ENCODE measurements at places on chromosomes 11 and 22. TPM values are rescaled to one million over a fixed set of nuclear protein-coding genes. Genes with fewer than 3 reads are reported as not detected.

GRCh38 chr11:706957-707816 is 1.2 kb downstream of the EPS8L2 start:
- no peak for DNase-seq

- no peak for DNase-seq
Measured at GRCh38 chr22:26648528-26649388, 8.6 kb upstream of the MIAT start.

DNA sequence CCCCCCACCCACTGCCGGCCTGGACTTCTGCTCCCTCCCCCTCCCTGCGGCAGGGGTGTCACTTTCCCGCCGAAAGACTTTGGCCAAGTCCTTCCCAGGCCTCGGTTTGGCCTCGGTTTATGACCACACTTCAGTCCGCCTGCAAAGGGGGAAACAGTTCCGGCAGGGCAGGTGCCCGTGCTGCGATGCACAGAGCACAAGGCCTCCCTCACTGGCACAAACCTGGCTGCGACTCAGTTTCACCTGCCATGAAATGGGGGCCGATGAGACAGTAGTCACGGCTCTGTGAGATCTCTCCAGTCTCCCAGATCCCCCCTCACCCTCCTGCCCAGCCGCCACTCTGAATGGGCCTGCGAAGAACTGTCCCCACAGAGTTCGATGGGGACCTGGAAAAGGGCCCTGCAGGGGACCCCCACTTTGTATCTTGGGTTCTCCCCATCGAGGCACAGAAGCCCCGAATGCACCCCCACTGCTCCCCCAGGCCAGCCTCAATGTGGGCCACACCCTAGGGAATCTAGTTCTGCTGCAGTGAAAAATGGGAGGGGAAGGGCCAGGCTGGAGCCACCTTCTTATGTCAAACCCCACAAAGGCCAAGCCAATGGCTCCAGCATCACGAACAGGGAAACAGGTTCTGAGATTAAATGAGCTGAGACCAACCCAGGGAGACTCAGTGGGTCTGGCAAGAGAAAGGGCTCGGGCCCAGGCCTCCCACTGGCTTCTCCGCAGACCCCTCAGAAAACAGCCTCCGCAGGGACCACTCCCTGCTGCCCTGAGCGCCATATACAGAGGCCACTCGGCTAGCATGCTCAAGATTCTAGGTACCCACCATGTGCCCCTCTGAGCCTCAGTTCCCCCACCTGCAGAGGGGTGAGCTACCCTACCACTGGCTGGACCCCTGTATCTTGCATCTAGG is 29.0 kb downstream of the ARVCF start:
- DNase-seq, result no peak

- peak; percentile 45 for DNase-seq
Measured at GRCh38 chr11:128359515-128359914, 227.8 kb downstream of the ETS1 start.

Gene ASPHD2
- 1.3 TPM for total RNA-seq

Gene DERL3
- 0.18 TPM for total RNA-seq

Gene RTN3
- total RNA-seq, result 31.2 TPM

GRCh38 chr11:3203221-3204043 is 15.2 kb downstream of the MRGPRG start:
- DNase-seq, result no peak

DNA sequence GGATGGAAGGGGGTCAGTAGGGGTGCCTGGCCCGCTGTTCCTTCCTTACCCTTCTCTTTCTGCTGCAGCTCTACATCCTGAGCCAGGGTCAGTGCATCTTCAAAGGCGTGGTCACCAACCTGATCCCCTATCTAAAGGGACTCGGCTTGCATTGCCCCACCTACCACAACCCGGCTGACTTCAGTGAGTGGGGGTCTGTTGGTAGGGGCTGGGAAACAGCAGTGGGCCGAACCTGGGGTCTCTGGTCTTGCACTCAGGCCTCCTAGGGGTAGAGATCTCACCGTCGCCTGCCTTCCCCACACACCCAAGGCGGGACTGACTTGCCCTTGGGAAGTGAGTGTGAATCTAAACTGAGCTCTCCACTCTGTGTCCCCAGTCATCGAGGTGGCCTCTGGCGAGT is 7.6 kb downstream of the ABCG4 start:
- DNase-seq, result no peak

Gene TESMIN
- 0.56 TPM for total RNA-seq

DNA sequence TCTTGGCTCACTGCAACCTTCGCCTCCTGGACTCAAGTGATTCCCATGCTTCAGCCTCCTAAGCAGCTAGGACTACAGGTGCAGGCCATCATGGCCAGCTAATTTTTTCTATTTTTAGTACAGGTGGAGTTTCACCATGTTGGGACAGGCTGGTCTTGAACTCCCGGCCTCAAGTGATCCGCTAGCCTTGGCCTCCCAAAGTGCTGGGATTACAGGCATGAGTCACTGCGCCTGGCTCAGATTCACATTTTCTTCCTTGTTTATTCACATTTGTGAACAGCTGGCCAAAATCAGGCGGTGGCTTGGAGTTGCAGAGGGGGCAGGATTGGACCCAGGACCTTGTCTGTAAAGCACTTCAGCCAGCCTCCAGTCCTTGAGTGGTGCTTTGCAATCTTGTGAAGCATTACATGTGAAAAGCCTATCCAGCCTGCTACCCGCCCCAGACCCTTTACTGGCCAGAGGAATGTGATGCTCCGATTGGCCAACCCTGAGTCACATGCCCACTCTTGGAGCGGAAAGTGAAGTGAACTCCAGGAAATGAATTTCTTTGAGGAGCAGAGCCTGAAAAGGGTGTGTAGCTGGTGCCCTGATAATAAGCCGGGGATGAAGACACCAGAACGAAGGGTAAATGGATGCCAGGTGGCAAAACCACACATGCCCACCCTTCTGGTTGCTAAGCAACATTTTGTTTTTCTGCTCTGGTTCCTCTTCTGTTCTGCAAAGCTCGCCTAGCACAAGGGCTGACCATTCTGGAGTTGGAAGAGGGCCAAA is 62.6 kb upstream of the PTPRJ start:
- DNase-seq, result peak; percentile 98

GRCh38 chr11:125429174-125429707 is 66.8 kb downstream of the FEZ1 start:
- peak; percentile 55 for DNase-seq

All from IMR-90 (cell line).